ENCODE measurements at places on chromosomes 6 and 20. TPM values are rescaled to one million over a fixed set of nuclear protein-coding genes. Genes with fewer than 3 reads are reported as not detected.

Gene ACAT2
- 31.4 TPM for total RNA-seq

Gene CAGE1
- not detected for total RNA-seq

Gene OR2B3
- total RNA-seq, result not detected

Gene CCR6
- total RNA-seq, result not detected

- no peak for DNase-seq
- peaks cover 97% of the 10 kb centered on the region for H3K36me3 ChIP-seq
- H3K27ac ChIP-seq, result no peak overlapping the region
- no peaks in the 10 kb centered on the region for H3K27me3 ChIP-seq
- H3K4me3 ChIP-seq, result no peak overlapping the region
- H3K4me1 ChIP-seq, result no peaks in the 10 kb centered on the region
These were observed 153.8 kb downstream of the INSM1 start for GRCh38 chr20:20521736-20522135.

DNA sequence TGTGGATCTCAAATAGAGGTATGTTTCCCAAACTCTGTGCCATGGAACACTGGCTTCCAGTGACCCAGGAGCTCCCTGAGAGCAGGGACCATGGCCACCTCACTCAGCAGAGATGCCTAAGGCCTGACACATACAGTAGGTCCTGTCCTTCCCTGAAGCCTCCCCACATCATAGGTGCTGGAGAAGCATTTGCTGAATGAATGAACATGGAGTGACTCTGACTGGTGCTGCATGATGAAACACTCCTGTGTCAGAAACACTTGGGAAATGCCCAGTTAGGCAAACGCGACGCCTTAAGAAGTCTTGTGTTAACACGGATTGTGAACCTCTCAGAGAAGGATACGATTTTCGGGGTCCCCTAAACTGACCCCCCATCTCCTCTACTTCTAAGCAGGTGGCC is 14.3 kb downstream of the SLA2 start:
- H3K36me3 ChIP-seq, result no peaks in the 10 kb centered on the region
- H3K4me1 ChIP-seq, result no peaks in the 10 kb centered on the region
- H3K4me3 ChIP-seq, result no peak overlapping the region
- no peak overlapping the region for H3K27ac ChIP-seq
- no peak for DNase-seq

DNA sequence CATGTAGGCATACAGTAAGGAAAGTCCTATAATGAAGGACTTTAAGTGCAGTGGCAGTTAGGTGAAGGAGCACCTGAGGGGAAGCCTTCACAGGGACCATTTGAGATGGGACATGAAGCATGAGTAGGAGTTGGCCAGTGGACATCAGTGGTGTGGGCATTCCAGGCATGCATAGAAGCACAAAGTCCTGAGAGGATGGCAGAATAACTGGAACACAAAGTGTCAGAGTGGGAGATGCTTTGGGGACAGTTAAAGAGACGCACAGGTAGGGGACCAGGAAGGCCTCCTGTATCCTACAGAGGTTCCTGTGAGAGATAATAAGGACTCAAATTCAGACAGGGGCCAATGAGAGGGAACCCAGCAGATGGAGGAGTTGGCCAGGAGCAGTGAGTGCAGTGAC is 26.4 kb upstream of the EFHC1 start:
- peaks cover 28% of the 10 kb centered on the region for H3K4me1 ChIP-seq
- no peak for DNase-seq
- no peak overlapping the region for H3K4me3 ChIP-seq
- H3K27me3 ChIP-seq, result no peaks in the 10 kb centered on the region
- no peaks in the 10 kb centered on the region for H3K36me3 ChIP-seq
